ENCODE measurements at places on chromosomes 11 and 22.

DNA sequence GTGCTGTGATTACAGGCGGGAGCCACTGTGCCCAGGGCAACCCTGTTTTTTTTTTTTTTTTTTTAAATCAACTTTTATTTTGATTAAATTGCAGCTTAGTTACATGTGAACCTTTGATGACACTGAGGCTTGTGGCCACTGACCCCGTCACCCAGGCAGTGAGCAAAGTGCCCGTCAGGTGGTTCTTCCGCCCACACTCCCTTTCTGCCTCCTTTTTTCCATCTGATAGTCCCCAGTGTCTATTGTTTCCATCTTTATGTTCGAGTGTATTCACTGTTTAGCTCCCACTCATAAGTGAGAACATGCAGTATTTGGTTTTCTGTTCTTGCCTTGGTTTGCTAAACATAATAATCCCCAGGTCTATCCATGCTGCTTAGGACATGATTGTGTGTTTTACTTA is 110.9 kb upstream of the GRK3 start:
- no peak overlapping the region for H3K27ac ChIP-seq
- no peak overlapping the region for H3K4me3 ChIP-seq
- peaks cover 8% of the 10 kb centered on the region for H3K4me1 ChIP-seq
- DNase-seq, result no peak

- H3K27ac ChIP-seq, result no peak overlapping the region
- no peaks in the 10 kb centered on the region for H3K27me3 ChIP-seq
- no peak overlapping the region for H3K4me3 ChIP-seq
- H3K36me3 ChIP-seq, result no peaks in the 10 kb centered on the region
These were observed 197.9 kb downstream of the NTM start for GRCh38 chr11:131568318-131568717.

- no peak overlapping the region for H3K4me3 ChIP-seq
- H3K27me3 ChIP-seq, result no peaks in the 10 kb centered on the region
- DNase-seq, result no peak
- H3K4me1 ChIP-seq, result peaks cover 21% of the 10 kb centered on the region
These were observed 37.7 kb upstream of the MMP12 start for GRCh38 chr11:102912482-102912830.

- H3K27ac ChIP-seq, result no peak overlapping the region
- no peak for DNase-seq
- H3K4me1 ChIP-seq, result no peaks in the 10 kb centered on the region
- H3K4me3 ChIP-seq, result no peak overlapping the region
- no peaks in the 10 kb centered on the region for H3K27me3 ChIP-seq
These were observed 125.2 kb downstream of the MICAL2 start for GRCh38 chr11:12235553-12235946.

DNA sequence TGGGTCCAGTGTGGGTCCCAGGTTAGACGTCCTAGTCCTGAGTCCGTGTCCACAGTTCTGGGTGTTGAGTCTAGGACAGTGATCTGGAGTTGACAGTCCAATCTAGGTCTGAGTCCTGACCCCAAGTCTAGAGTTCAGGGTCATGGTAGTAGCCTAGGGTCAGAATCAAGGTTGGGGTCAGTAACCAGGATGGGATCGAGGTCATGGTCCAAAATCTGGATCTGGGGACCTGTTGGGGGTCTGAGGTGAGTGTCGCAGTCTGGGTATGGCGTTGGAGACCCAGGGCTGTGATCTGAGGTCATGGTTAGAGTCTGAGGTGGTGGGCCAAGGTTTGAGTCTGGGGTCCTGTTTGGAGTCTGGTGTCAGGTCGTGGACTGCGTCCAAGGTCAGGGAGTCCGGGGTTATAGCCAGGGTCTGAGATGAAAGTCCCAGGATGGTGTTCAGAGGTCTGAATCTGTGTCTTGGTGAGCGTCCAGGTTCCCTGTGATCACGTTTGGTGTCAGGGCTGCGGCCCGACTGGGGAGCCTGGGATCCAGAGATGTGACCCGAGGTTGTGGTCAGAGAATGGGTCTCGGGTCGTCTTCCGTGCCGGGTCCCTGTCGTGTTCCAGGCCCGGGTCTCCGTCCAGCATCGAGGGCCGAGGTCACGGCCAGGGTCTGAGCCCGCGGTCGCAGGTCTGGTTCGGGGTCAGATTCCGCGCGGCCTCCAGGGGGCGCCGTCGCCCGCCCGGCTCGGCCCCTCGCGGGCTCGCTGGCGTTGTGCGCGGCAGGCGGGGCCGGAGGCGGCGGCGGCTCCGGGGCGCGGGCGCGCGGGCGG is 432 bp upstream of the GRK2 start:
- peak overlapping the region; percentile 63 for H3K27ac ChIP-seq
- DNase-seq, result peak; percentile 86
- H3K36me3 ChIP-seq, result no peaks in the 10 kb centered on the region
- H3K27me3 ChIP-seq, result peaks cover 25% of the 10 kb centered on the region
- H3K4me3 ChIP-seq, result peak overlapping the region; percentile 70
- H3K4me1 ChIP-seq, result peaks cover 48% of the 10 kb centered on the region
